Fibroblast of the aortic adventitia (primary cell): ENCODE measurements at places on chromosomes 5 and 9. TPM values are rescaled to one million over a fixed set of nuclear protein-coding genes. Genes with fewer than 3 reads are reported as not detected.

GLRA1 gene
- not detected in 2 replicates for total RNA-seq

HMCN2 gene
- not detected in 2 replicates for total RNA-seq

ARID3C gene
- total RNA-seq: 0.09 and 0.74 TPM in 2 replicates

SKIC3 gene
- 146 and 163 TPM in 2 replicates for total RNA-seq

PCDHB6 gene
- 0.18 TPM in 1 of 2 replicates, not detected in the other for total RNA-seq

ICE1 gene
- total RNA-seq: 28.9 and 34.6 TPM in 2 replicates

DMAC1 gene
- total RNA-seq: 10.1 and 10.6 TPM in 2 replicates

GCNT4 gene
- total RNA-seq: 2.5 and 9.3 TPM in 2 replicates

CDC20B gene
- total RNA-seq: not detected in 2 replicates

DAPK1 gene
- total RNA-seq: 30.9 and 119 TPM in 2 replicates

MARCOL gene
- total RNA-seq: not detected in 2 replicates

CER1 gene
- total RNA-seq: not detected in 2 replicates

CD14 gene
- 0.36 and 4.4 TPM in 2 replicates for total RNA-seq

SEPTIN8 gene
- 22.7 and 43.0 TPM in 2 replicates for total RNA-seq

SHOC1 gene
- 0.09 TPM in 1 of 2 replicates, not detected in the other for total RNA-seq

GFI1B gene
- not detected in 2 replicates for total RNA-seq

IL5 gene
- total RNA-seq: not detected in 2 replicates

ADGRD2 gene
- not detected in 2 replicates for total RNA-seq

STING1 gene
- total RNA-seq: 15.0 and 42.1 TPM in 2 replicates

TTC16 gene
- not detected in 2 replicates for total RNA-seq

MTAP gene
- total RNA-seq: 14.4 and 62.2 TPM in 2 replicates

UGT3A1 gene
- not detected in 2 replicates for total RNA-seq

FBXL7 gene
- total RNA-seq: 12.4 and 12.6 TPM in 2 replicates

HMGXB3 gene
- 35.4 and 108 TPM in 2 replicates for total RNA-seq

GRM6 gene
- total RNA-seq: not detected in 2 replicates

GADD45G gene
- total RNA-seq: 0.36 and 6.1 TPM in 2 replicates

RMI1 gene
- 1.2 and 17.0 TPM in 2 replicates for total RNA-seq

FSTL4 gene
- total RNA-seq: not detected in 2 replicates

DOCK2 gene
- total RNA-seq: 0.65 and 4.6 TPM in 2 replicates

GRXCR2 gene
- total RNA-seq: 0.09 TPM in 1 of 2 replicates, not detected in the other

SLC36A3 gene
- not detected in 2 replicates for total RNA-seq

SMIM23 gene
- not detected in 2 replicates for total RNA-seq

GNPDA1 gene
- 55.6 and 62.3 TPM in 2 replicates for total RNA-seq

OR1B1 gene
- total RNA-seq: not detected in 2 replicates

CCL27 gene
- not detected in 2 replicates for total RNA-seq

C5 gene
- 2.9 and 13.8 TPM in 2 replicates for total RNA-seq

PCDHA4 gene
- total RNA-seq: 0.09 and 1.1 TPM in 2 replicates
